ENCODE measurements at places on chromosomes 12 and 14. TPM values are rescaled to one million over a fixed set of nuclear protein-coding genes. Genes with fewer than 3 reads are reported as not detected.

Gene ANKRD33
- not detected for total RNA-seq

Gene RNFT2
- 34.9 TPM for total RNA-seq

Gene FAIM2
- not detected for total RNA-seq

Gene CNTN1
- 3.0 TPM for total RNA-seq

Gene ARID4A
- total RNA-seq, result 13.9 TPM

Gene KLRG1
- total RNA-seq, result 1.5 TPM
